Mammary epithelial cell (primary cell): ENCODE measurements at places on chromosomes 2 and 18.

- DNase-seq = no peak
These were observed 223.1 kb downstream of the AGAP1 start for GRCh38 chr2:235716875-235717496.

GRCh38 chr2:182821182-182821581, 45.3 kb downstream of the FRZB start:
- peak; percentile 32 for DNase-seq

DNA sequence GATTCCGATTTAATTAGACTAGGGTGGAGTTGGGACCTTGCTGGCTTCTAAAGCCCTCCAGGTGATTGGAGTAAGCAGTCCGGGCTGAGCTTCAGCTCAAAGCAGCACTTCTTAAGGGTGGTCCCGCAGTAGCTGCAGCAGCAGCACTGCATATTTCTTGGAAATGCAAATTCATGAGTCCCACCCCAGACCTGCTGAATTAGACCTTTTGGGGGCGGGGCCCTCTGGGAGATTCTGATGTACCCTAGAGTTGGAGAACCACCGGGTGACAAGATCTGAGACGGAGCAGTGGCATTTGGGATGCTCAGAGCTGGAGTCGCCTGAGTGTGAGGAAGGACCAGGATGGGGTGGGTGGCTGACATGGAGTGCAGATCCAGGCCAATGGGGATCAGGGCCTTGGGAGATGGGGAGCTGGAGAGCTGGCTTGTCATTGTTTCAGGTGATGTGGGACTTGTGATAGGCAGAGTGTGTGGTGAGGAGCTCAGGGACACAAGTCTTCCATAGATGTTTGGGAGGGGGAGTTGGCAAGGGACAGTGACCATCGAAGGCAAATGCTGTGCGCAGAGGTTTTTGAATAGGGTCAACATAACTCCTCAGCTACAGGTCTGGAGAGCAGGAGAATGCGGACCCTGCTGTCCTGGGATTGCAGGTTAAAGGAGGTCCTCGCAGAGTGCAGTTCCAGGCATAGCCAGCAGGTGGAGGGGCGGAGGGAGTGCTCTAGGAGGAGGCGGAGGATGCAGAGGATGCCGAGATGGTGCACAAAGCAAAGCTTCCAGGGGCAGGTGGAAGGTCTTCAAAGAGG, 130.9 kb upstream of the RAB12 start:
- DNase-seq = peak; percentile 29

GRCh38 chr2:263022-263738, 652 bp downstream of the SH3YL1 start:
- no peak for DNase-seq

GRCh38 chr2:120347396-120348060, 1.6 kb downstream of the INHBB start:
- no peak for DNase-seq

GRCh38 chr2:66962716-66963115, 434.4 kb upstream of the ETAA1 start:
- DNase-seq = no peak

GRCh38 chr2:86025229-86025820, 80.4 kb downstream of the POLR1A start:
- no peak for DNase-seq

GRCh38 chr2:11404376-11405073, 60.1 kb upstream of the ROCK2 start:
- no peak for DNase-seq

- DNase-seq = peak; percentile 49
These were observed 18.9 kb upstream of the WDR33 start for GRCh38 chr2:127829845-127830246.

DNA sequence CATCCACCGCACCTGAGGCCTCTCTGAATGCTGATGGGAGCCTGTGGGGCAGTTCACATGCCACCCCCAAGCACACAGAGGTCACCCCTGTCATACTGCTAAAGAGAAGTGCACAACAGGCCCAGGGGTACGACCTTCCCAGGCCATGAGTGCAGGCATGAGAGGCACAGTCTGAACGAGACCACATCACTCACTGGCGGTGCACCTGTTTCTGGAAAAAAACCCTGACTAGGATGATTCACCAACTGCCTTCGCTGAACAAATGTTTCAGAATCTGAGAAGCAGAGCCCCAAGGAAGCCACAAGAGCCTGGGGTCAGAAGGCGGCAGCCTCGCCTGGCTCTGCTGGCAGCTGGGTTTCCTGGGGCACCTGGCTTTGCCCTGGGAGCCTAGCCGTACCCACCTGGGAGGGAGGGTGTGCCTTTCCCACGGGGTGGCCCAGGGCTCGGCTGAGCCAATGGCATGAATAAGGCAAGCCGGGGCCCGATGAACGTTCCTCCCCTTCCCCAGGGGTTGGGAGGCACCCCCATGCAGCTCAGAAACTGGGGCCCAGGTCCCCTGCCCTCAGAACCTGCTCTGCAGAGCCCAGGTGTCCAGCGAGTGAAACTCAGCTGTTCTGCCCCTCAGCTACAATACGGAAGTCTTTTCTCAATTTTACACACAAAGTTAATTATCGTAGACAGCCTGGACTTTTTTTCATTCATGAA, 73.8 kb downstream of the HDAC4 start:
- DNase-seq = peak; percentile 70

DNA sequence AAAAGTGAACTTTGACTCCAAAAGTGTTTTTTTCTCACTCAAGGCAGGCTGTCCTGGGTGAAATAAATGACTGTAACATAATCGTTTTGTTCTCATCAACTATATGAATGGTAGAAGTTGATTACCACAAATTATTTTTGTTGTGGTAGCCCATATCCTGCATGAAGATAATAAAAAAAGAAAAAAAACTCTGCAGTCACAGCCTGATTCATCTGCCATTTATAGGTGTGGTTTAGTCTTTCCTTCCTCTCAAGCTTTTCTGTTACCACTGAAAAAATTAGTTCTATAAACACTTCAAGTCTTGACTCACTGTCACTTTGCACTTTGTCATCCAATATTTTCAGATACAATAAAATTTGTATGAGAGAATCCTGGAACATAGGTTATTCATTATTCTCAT, 522.0 kb downstream of the PLCL1 start:
- no peak for DNase-seq

GRCh38 chr2:437756-438393, 150.0 kb upstream of the ALKAL2 start:
- no peak for DNase-seq

DNA sequence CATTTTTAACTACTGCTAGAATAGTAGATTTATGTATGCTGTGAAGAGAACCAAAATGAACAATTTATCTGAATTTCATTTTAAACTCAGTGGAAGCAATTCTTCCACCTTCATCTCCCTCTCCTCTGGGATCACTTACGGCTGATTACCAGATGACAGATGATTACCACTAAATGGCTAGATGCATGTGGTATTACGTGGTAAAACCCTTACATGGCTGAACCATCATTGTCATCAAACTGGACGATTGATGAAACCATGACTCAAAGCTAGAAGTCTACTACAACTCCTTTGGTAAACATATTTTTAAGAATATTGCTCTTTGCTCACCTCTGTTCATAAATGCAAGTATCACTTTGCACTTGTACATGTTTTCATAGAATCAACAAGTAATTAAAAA, 48.5 kb upstream of the DOCK10 start:
- DNase-seq = peak; percentile 67

DNA sequence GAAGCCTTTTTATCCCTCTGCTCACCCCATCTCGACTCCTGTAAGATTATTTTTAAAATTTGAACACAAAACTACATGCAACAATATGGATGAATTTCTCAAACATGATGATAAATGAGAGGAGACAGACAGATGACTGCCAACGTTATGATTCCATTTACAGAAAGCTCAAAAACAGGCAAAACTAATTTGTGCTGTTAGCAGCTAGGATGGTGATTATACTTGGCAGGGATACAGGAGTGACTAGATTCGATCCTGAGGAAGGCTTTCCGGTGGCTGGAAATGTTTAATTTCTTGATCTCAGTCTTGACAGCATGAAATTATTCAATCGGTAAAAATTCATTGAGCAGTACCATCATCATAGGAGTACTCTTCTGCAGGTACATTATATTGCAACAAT, 163.4 kb upstream of the SH3BP4 start:
- no peak for DNase-seq

DNA sequence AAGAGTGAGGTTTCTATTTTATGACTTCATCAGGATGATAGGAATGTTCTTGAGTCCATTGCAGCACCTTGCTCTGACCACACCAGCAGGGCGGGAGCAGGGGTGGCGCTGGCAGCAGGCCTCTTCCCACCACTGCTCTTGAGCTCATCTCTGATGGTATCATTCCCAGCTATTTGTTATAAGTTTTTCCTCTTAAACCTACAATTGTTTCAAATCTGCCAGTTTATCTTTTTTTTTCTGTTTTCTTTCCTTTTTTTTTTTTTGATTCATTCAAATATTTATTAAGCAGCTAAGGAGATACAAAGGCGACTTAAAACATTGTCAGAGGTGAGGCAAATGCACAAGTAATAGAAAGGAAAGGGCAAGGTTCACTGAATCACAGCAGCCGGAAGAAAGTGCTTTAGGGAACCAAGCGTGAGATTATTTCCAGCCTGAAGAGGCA, 28.7 kb downstream of the NIFK start:
- peak; percentile 64 for DNase-seq

DNA sequence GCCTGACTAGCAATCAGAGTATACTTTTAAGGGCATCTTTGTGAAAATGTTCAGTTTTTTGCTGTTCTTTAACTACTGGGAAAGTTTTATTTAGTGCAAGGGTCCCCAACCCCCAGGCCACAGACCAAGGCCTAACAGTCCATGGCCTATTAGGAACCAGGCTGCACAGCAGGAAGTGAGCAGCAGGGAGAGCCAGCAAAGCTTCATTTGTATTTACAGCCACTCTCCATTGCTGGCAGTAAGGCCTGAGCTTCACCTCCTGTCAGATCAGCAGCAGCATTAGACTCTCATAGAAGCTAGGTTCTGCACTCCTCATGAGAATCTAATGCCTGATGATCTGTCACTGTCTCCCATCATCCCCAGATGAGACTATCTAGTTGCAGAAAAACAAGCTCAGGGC, 17.1 kb upstream of the NR4A2 start:
- DNase-seq = no peak

DNA sequence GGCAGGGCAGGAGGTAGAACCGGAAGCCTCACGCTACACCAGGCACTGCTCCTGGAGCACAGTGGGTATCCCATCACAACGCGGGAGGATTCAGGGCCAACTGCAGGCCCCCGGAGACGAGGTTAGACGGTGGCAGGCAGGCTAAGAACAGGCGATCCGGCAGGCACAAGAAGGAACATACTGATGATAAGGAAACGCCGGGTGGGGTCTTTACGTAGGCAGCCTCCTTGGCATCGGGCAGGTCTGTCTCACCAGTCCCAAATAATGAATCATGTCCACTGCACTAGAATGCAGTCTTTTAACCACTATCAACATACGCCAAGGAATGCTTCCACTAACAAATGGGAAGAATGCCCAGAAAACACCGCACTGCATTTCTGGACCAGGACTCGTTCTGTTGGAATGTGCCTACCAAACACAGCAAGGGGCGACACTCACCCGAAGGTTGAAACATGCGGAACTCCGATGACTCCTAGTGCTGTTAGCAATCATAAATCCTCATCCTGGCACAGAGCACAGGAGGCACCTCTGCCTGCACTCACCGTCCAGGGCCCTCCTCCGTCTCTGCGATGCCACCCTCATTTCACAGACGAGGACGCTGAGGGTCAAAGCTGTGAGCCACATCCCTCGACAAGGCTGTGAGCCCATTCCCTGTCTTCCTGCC, 35.2 kb downstream of the ZNF516 start:
- DNase-seq = peak; percentile 99

DNA sequence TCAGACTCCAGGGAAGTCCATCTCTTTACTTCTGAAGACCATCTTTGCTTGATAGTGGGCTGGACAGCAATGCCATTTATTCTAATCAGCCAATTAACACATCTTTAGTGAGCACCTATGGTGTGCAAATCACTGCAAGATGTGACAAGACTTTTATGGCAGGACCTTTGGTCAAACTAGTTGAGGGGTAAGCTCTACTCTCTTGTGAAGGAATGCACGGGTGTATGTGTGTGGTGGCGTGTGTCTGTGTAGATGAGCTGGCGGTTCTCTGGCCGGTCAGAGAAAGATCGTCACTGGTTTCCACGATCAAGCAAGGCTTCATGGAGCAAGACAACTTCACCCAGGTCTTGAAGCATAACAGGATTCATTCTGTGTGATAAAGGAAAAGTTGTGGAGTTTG, 281.1 kb upstream of the EPAS1 start:
- DNase-seq = no peak

- no peak for DNase-seq
These were observed 85.0 kb downstream of the LIPG start for GRCh38 chr18:49646873-49647272.

DNA sequence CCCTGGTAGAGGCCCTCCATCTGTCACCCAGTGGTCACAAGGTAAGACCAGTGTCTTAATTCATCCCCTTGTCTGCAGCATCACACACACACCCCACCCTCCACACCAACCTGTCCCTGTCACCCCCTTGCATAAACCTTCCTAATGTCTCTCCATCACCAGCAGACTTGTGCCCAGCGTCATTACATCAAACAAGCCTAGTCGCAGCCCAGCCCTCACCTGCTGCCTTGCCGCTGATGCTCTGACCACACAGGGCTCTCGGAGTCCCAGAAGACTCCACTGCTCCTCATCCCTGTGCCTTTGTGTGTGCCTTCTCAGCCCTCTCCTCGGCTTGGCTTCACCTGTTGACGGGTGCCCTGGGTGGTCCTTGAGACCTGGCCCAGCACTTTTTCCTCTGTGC, 171.2 kb downstream of the GLI2 start:
- DNase-seq = no peak

DNA sequence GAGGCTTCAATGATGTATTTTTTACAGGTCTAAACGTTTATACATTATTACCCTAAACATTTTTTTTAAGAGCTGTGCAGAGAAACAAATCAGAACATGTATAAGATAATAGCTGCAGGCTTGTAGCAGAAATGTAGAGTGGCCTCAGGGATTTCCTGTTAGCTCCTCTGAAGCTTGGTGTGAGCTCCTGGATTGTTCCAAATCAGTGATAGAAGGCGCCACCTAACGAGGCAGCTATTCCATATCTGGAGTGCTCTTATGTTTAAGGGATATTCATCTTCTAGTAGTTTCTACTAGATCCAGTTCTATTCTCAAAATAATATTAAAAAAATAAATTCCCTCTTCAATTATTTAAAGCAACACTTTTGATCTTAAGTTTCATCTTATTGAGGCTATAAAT, 93.1 kb downstream of the LRP1B start:
- peak; percentile 51 for DNase-seq

DNA sequence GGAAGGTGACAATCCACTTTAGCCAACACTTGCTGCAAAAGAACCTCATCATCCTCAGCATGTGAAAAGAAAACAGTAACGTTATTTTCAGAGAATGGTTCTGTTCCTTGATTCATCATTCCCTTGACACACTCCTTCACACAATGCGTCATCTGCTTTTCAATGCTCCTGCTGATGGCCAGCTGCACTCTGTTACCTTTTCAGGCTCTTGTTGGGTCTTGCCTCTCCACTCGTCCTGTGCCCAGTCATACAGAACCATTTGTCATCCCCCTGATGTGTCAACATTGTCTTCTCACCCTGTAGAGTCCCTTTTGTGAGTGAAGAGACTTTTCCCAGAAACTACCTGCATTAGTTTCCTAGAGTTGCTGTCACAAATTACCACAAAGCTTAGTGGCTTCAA, 12.2 kb upstream of the DTNA start:
- peak; percentile 99 for DNase-seq

- DNase-seq = no peak
These were observed 48.0 kb upstream of the RMND5A start for GRCh38 chr2:86672027-86672545.

GRCh38 chr18:50606609-50607008, 46.7 kb downstream of the MAPK4 start:
- DNase-seq = no peak
